ENCODE measurements at places on chromosomes 2 and 18.

DNA sequence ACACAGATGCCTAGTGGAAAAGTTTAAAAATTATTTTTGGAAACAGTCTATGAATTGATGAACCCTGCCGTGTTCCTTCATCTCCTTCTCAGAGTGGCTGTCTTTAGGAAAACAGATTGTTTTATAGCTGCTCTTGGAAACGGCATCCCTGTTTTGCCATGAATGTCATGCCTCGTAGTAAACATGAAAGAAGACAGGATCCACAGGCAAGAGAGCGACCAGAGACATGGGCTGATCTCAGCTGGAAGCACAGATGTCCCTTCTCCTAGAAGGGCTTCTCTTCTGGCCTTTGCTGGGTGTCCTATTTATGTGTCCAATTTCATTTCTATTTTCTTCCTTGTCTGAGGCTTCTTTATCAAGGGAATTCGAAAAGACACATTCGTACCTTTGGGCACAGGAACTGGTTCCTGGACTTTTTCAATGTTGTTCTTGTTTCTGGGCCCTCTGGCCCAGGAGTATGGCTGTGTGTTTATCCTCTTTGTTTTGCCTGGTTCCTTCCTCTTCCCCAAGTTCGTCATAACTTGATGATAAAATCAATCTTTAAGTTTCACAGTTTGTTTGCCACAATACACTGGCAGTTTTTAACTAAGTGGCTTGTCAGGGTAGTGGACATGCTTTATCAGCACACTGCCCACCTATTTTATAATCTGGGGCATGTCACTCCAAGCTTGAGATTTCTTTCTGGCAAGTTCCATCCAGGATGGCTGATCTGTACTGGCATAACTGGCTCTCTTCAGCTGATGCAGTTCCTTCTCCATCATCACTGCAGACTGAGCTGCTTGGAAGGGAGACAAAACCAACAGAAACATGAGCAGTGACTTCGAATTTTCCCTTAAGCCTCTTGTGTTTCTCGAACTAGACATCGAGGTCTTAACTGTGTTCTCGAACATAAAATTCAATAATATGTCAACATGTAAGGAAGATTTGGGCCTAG, 63.2 kb upstream of the MGAT4A start:
- no peak for DNase-seq

GRCh38 chr18:43009674-43010073, 105.8 kb downstream of the RIT2 start:
- no peak for DNase-seq

GRCh38 chr18:61308795-61309393, 24.3 kb upstream of the CDH20 start:
- DNase-seq, result no peak

DNA sequence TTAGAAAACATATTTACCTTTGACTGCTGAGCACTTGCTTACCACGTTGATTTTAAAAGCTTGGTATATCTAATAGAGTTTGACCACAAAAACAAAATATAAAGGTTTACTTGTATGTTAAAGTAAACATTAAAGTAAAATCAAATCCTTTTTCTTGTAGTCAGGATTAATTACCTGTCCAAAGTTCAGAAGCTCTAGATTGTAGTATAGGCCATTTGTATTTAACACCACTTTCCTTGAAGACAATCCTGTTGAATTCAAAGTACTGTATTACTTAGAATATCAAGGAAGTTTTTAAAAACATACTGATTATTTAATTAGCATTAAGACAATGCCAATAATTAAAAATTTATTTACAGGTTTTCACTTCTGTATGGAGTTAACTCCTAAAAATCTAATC, 53.0 kb downstream of the PGAP1 start:
- no peak for DNase-seq

GRCh38 chr18:45731716-45732115, 7.7 kb downstream of the SLC14A1 start:
- no peak for DNase-seq

GRCh38 chr2:207219676-207220501, 54.1 kb upstream of the KLF7 start:
- DNase-seq, result no peak

- no peak for DNase-seq
These were observed 233.2 kb downstream of the CNTNAP5 start for GRCh38 chr2:124258140-124258880.

DNA sequence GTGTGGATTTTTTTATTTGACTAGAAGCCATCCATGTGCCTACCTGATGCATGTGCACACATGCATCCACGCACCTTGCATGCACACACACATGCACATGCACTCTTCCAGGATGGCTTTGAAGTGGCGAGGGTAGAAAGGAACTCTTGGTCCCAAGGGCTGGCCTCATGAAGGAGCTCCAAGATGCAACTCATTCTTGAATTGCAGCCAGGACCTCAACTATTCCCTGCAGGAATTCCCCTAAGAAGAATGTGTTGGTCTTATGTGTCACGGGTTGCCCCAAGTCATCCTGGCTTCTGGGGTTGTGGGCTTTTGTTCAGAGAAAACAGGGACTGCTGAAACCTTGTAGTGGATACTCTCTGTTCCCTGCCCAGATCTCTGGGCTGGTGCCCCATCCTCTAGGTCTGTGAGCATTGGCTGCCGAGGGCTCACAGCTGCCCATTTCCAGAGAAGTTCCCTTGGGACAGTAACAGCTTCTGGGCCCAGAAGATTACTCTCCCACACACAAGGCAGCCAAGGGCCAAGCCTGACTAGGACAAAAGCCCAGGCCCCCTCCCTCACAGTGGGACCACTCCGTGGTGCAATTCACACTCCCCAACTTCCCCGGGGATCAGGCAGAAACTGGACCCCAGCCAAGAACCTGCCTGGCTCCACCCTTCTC, 137.6 kb downstream of the COPS8 start:
- no peak for DNase-seq

DNA sequence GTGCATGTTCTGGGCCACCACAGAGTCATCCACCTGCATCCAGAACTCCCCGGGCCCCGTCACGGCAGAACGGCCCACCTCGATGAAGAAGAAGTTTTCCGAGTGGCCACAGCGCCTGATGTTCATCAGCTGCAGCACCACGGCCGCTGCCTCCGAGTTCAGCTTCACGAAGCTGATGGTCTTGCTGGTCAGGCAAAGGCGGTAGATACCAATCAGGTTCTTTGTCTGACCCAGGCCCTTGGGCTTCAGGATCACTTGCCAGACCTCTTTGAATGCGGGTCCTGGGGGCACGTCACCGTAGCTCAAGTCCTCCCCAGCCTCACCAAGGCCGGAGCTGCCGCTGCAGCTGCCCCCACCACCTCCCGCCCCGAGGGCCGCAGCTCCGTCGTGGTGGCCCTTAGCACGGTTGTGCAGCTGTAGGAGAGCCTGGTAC, 1.6 kb downstream of the IRS1 start:
- DNase-seq, result no peak

DNA sequence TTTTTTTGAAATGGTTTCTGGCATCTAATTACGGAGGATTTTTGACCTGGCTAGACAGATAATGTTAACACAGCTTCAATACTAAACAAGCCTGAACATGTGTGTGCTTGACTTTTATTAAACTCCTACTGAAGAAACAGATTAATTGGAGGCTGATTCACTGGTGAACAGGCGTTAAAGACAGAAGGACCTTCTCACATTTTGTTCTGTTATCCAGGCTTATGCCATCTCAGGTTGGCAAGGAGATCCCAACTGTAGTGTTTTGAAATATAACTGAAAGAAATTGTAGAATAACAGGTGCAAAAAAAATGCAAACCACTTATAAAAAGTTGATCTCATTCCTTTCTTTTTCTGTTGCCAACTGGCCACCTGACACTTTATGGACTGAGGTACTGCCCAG, 269.6 kb downstream of the ARHGAP15 start:
- DNase-seq, result no peak

DNA sequence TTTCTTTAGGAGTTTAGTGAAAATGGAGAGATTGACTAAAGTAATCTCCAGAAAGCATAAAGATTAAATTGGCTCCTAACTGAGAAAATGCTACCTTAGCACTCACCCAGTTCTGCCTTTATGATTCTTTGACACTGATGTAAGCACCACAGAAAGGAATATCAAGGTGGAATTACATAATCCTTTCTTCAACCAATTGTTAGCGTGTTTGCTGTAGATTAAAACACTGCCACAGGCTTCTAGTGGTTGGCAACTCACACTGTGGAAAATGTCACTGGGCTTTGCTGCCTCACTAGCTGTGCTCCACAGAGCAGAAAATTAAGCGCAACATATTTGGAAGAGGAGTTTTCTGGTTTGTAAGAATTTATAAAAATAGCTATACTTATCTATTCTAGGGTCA, 104.1 kb downstream of the DLGAP1 start:
- DNase-seq, result no peak

DNA sequence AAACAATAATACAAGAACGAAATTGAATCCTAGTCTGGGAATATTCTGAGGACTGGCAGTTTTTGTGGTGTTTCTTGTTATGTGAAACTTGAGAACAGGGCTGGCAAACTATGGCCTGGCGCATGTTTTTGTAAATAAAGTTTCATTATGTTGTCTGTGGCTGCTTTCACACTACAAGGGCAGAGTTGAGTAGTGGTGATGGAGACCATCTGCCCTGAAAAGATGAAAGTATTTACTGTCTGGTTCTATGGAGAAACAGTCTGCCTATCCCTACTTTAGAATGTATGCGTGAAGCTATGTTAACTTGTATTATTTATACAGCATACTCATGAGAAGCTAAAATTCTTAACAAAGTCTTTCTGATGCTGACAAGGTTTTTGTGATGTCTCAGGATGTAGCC, 351.9 kb downstream of the LRRTM1 start:
- DNase-seq, result no peak

DNA sequence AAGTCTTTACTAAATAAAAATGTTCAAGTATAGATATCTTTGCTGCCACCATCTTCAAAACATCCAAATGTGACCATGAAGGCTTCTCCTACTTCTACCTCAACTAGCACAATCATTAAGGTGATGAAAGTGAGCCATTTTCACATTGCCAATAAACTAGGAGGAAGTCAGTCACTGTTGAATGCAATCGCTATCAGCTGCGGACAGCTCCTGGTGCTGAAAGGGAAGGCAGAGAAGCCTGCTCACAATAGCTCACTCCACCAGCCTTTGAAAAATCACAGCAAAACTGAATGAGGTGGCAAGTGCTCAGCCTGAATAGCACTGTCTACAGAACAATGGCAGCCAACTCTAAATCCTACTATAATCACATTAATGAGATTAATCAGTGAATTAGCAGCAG, 2.2 kb downstream of the MYT1L start:
- no peak for DNase-seq

Data from germinal center (tissue), 1 donor.